GM06990 (cell line): ENCODE measurements at places on chromosomes 5 and 9.

- no peak for DNase-seq
Observed at GRCh38 chr9:114288193-114289091, 34.5 kb upstream of the ORM1 start.

GRCh38 chr5:75668445-75668844 is 48.8 kb downstream of the POC5 start:
- DNase-seq: no peak

DNA sequence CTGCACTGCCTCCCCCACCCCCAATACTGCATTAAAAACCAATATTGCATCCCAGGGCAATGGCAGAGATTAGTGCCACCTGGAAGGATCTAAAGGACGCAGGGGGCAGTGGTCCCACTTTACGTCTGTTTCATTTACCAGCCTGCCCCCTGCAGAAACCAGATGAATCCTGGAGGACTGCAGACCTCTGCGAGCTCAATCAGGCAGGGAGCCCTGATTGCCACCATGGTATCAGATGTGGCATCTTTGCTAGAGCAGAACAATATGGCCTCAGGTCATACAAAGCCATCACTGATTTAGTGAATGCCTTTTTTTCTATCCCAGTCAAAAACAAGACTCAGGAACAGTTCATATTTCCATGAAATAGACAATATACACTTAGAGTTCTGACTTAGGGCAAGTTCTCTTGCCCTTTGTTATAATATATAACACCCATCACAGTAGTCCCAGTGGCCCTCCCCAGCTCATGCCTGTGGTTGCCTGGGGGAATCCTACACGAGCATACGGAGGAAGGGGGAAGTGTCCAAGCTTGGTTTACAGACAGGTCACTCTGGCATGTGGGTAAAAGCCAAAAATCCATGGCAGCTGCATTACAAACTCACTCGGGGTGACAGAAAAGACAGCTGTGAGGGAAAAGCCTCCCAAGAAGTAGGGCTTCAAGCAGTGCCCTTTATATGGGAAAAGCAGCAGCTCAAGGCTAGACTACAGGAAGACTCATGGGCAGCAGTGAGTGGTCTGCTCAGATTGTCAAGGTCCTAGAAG is 85.1 kb downstream of the MED27 start:
- no peak for DNase-seq

DNA sequence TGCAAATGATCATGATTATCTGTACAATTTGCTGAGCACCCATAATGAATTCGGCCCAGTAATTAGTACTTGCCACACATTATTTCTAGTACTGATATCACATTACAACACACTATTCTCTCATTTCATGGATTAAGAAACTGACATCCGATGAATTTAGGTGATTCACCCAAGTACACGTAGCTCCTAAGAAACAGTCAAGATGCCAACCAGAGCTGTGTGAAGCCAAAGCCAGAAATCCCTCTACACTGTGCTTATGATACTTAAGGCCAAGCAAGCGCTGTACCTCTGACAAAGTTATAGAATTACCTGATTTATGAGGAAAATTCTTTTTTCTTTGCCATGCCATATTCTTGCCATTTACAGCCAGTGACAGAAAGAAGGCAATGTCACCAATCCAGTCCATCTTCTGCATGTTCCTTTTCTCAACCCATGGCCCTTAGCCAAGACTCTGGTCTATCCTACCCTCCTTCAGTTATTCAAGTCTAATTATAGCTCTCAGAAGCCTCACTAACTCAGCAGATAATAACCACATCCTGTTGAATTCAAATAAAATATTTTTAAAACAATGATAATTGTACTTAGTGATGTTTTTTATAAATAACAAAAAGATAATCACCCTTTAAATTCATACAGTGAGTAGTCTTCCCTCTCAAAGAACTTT is 74.3 kb upstream of the PTGER4 start:
- no peak for DNase-seq

DNA sequence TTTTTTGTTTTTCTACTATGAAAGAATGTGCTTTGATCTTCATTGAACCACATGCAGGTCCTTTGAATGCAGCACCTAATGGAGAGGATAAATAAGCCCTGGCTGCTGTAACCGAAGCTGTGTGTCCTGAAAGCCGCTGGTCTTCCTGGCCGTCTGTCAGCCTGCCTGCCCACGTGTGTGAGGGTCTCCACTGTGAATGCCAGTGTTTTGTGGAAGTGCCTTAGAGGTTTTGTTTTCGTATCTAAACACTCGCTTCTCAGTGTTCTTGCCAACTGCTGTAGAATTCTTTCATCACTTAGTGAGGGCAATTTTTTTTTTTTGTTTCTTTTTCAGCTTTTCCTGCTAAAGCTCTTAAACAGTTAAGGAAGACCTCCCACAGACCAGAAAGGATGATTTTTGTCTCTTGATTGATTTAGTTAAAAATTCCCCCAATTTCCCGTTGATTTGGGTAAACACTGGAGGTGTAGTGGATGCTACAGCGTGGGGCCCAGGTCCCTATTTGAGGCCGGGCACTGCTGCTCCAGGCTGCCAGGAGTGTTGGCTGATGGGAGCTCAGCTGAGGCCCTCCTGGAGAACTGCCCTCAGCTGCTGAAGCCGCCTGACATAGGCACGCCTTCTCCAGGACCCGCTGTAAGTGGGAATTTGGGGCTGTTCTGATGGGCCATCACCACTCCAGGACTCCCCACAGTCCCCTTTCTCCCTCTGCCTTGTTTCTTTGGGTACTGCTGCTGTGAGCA is 29.2 kb upstream of the PTCH1 start:
- no peak for DNase-seq

- no peak for DNase-seq
Observed at GRCh38 chr9:98532574-98532973, 176.2 kb downstream of the GABBR2 start.

- no peak for DNase-seq
Observed at GRCh38 chr5:127602896-127603844, 45.7 kb upstream of the CTXN3 start.

- peak; percentile 42 for DNase-seq
Observed at GRCh38 chr9:126228781-126229444, 97.7 kb upstream of the MVB12B start.

DNA sequence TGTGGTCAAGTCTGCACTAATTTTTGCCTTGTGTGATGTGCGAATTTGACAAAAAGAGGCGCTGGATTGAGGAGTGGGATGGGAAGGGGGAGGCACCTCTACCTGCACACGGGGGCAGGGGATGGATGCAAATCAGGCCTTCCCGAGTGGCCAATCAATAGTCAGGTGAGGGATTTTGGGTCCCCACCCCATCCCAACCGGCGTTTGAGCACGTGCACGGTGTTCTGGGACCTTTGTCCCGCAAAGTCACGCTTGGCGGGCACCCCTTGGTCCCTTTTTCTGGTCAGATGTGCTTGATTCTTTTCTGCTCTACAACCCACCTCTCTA is 685 bp upstream of the ADAMTS19 start:
- DNase-seq: no peak

GRCh38 chr9:19440823-19441580 is 32.2 kb downstream of the ACER2 start:
- no peak for DNase-seq

GRCh38 chr5:5295351-5295750 is 127.1 kb upstream of the ICE1 start:
- DNase-seq: no peak

DNA sequence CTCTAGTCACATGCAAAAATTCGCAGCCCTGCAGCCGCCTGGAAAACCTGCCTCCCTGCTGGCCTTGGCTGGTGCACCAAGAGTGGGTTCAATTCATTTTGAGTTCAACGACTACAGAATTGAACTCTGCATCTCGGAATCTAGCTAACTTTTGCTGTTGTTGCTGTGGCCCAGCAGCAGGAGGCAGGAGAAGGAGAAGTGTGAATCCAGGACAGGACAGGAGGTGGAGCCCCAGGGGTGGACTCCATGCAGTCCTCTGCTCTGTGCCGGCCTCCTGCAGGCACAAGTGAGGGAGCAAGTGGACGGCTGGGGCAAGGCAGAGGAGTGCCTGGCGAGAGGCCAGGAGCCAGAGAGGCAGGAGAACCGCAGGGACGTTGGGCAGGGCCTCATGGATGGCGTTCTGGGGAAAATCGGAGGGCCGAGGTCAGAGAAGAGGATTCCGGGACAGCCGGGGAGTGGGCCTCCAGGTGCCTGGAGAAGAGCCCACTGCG is 214.2 kb downstream of the FANCC start:
- DNase-seq: no peak
